PC-3 (cell line): ENCODE measurements at places on chromosomes 7 and 10. TPM values are rescaled to one million over a fixed set of nuclear protein-coding genes. Genes with fewer than 3 reads are reported as not detected.

Gene CLRN3
- total RNA-seq = not detected in 2 replicates

GRCh38 chr7:107708956-107709355 lies 35.0 kb upstream of the CBLL1 start:
- peak; percentile 22 for DNase-seq

DNA sequence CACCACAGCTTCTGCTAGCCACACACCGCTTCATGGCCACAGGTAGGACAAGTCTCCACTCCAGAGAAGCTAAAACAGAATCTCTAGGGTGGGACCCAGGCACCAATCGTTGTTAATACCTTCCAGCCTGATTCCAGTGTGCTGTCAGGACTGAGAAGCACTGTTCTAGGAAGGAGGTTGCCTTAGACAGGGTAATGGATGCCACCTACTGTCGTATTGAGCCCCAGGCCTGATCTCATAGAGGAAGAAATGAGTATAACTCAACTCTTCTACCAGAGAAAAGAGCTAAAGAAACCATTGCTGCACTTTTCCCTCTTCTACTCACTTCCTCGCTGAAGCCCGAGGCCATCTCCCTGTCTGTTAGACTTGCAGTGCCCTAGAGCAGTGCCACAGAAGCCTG lies 31.8 kb downstream of the CNNM1 start:
- no peak for DNase-seq

Gene RNF32
- total RNA-seq = 1.7 and 2.2 TPM in 2 replicates

DNA sequence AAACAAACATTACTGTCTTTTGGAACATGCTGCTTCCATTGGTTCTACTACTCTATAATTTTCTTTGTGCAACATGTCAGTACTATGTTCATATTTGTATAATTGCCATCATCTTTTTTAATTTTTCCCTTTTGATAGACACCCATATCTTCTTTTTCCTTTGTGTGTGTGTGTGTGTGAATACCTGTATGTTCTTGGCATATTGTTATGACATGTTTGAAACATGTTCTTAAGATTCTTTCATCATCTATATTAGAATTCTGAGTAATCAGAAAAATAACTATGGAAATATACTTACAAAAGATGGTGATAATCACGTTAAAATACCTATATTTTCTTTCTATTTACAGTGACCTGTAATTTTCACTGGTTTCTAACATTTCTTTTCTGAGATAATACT lies 3.5 kb upstream of the CDK6 start:
- no peak for DNase-seq

DNA sequence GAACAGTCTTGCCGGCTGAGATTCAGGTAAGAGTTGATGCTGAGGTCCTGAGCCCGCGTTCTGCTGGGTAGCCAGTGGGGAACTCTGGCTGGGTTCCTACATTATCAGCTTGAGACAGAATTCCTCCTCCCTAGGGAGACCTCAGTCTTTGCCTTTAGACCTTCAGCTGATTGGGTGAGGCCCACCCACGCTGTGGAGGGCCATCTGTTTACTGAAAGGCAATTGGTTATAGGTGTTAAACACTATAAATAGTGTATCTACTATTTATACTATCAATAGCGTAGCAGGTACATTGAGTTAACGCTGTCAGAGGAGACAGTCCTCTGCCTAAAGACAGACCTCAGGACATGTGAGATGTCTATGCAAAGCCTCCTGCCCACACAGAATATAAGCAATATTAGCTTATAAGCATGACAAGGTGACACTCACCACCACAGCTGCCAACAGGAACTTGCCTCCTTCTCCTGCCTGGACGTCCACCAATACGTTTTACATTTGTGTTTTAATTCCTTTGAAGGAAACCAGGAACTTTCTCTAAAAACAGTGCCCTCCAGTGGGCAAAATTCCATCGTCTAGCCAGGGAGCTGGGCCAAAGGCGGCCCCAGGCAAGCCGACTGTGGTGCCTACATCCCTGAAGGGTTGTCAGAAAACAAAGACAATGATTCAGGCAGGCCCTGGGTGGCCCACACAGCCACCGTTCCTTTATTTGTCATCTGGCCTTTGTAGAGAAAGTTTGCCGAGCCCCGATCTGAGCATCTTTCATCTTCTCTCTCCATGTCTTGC lies 58.8 kb downstream of the INSIG1 start:
- DNase-seq = peak; percentile 61

Gene CALU
- 169 and 205 TPM in 2 replicates for total RNA-seq

Gene PHYHIPL
- total RNA-seq = not detected in 2 replicates

GRCh38 chr7:64870656-64871055 lies 32.4 kb upstream of the ZNF273 start:
- DNase-seq = no peak

GRCh38 chr7:111872450-111873325 lies 310.4 kb upstream of the IMMP2L start:
- DNase-seq = no peak

Gene PKD2L1
- total RNA-seq = not detected in 2 replicates

GRCh38 chr10:110568055-110568735 lies 700 bp downstream of the SMC3 start:
- peak; percentile 7 for DNase-seq

DNA sequence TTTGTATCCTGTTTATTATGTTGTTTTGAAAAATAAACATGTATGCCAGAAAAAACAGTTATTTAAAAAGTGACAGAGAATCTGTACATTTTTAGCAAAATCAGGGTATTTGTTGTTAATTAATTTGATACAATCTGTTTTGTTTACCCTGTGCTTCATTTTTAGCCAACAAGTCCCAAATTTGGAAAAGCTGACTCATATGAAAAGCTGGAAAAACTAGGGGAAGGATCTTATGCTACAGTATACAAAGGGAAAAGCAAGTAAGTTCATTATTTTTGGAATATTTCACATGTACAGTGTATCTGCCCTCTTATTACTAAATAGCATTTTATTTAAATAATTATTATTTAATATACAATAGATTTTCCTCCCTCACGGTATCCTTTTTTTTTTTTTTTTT lies 151.4 kb downstream of the CDK14 start:
- no peak for DNase-seq

DNA sequence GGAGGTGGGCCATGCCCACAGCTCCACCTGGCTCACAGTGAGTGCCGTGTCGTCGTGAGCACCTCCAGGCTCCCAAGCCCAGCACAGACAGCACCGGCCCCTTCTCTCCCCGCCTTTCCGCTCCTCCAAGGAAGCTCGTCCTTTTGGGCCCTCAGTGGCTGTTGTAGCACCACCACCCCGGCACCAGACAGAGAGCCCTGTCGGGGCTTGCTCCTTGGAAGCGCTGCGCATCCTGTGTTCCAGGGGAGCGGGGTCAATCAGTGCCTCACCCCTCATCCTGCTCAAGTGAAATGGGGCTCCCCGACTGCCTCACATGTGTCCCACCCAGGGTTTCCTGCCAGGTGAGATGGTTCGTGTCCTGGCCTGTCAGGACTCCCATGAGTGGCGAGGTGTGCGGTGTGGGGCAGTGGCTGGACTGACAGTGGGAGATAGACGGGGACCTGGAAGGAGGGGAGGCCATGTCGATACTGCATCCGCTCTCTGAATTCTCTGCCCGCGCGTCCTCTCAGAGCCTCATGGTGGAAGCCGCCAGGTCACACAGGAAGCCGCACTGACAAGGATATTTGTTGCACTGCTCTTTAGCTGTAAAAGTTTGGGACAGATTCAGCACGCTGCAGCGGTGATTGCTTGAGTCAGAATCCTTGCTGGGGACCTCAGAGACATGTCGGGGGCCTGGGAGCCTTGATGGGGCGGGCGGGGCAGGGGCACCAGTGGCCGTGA lies 107.1 kb downstream of the INPP5A start:
- DNase-seq = no peak

DNA sequence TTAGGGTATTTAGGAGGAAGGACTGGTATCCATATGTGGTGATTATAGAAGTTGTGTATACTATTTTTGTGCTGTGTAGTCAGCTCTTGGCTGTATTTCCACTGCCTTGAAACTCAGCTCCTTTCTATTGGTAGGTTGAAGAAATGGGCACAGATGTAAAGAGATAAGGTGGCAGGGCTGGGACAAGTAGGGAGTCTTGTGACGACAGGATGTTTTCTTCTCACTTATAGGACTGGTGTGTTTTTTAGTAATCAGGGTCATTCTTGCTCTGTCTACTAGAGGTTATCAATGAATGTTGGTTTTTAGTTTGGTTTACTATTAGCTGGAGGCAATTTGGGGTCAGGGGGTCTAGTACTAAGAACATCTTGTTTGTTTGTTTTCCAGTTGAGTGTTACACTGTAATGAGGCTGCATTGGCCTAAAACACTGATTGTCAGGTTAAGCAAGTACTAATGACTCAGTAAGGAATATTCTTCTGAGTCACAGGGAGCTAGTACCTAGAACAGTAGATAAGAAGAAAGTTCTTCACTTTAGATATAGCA lies 11.8 kb downstream of the UBN2 start:
- DNase-seq = peak; percentile 80

Gene SAP25
- total RNA-seq = 0.22 and 0.52 TPM in 2 replicates

Gene OR6V1
- not detected in 2 replicates for total RNA-seq

GRCh38 chr10:69316313-69317059 lies 38.2 kb downstream of the HK1 start:
- DNase-seq = peak; percentile 71

Gene TMEM26
- 0.12 TPM in 1 of 2 replicates, not detected in the other for total RNA-seq

Gene NUTM2E
- 0.58 TPM in 1 of 2 replicates, not detected in the other for total RNA-seq

DNA sequence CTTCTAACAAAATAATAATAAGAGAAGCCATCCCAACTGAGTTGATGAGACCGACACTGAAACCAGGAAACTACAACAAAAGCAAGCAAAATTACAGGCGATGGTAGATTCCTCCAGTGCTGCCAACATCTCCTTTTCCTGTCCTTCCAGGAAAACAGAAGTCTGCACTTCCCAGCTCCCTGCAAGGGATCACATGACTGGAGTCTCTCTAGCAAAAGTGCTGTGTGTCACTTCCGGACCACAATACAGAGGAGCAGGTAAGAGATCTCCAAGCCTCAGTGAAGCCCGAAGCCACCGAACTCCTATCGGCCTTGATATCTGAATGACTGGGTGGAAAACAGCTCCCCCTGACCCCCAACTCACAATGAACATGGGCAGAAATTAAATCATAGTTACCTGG lies 63.2 kb downstream of the SMURF1 start:
- DNase-seq = no peak

GRCh38 chr7:120724955-120725354 lies 133.0 kb downstream of the TSPAN12 start:
- DNase-seq = no peak

DNA sequence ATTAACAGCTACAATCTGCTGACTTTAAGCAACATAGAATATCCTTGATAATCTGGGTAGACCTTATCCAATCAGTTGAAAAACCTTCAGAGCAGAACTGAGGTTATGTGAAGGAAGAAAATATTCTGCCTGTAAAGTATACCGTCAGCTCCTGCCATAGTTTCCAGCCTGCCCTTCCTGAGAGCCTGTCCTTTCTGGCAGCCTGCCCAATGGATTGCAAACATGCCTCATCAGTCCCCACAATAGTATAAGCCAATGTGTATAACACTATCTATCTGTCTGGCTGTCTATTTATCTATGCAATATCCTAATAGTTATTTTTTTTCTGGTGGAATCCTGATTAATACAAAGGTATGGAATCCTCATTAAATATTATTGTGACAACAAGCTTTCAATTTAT lies 489.2 kb upstream of the KCND2 start:
- peak; percentile 30 for DNase-seq

DNA sequence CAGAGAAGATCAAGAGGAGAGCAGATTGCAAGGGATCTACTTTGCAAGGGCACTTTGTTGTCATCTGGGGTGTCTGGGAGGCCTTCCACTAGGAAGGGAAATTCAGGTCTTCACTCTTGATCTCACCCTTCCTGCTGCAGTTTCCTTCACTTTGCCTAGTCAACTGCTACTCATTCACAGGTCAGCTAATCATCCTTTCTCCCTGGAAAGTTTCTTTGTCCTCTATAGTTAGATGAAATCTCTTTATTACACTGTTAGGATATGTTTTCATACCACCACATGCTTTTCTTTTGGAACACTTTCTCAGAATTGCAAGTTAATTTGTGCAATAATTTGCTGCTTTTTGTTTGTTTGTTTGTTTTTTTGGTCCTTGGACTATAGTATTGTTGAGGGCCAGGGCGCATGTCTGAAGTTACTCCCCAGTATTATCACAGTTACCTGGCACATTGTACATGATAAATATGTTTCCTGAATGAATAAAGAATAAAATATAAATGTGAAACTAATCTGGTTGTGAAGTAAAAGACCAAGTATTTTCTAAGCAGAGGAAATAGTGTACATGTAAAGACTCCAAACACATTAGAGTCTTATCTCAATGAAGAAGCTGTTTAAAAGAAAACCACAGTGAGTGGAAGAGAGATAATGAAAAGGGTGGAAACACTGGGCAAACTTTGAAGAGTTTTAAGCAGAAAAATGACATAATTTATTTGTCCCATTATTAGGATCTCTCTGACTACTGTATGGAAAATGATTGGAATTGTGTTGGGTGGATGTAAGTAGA lies 139.9 kb upstream of the DGKB start:
- DNase-seq = no peak

Gene ESYT2
- total RNA-seq = 76.1 and 78.0 TPM in 2 replicates

- DNase-seq = no peak
Measured at GRCh38 chr10:71465551-71466252, 69.0 kb downstream of the CDH23 start.

DNA sequence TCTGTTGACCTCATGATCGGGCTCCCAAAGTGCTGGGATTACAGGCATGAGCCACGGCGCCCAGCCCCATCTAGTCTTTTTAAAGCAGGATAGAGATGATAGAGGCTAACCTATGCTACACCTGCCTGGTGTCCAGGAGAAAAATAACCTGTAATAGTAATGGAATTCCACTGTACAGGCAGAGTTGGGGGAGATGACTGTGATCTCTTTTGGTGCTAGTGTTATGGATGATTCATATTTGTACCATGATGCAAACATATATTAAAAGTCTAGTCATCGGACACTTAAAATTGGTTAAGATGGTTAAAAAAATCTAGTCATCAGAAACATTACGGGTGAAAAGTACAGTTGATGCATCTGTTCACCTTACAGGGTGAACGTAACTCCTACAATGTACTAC lies 6.1 kb upstream of the SAR1A start:
- DNase-seq = peak; percentile 75

Gene TAS2R41
- total RNA-seq = not detected in 2 replicates

Gene NPY4R2
- not detected in 2 replicates for total RNA-seq

DNA sequence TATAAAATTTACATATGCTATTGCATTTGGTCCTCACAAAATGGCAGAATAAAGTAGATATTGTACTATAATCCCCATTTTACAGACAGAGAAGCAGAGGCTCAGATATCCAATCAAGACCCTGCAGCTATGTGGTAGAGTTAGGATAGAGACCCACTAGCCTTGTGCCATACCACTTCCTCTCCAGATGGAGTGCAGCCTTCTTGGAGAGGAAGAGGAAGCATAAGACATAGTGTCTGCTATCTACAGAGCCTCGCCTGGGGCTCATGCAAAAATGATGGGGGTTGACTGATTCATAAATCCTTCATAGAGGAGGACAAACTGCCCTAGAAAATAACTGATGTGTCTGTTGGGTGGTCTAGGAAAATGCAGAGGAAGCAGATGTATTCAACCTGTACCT lies 447.3 kb downstream of the KCNMA1 start:
- no peak for DNase-seq

- no peak for DNase-seq
Measured at GRCh38 chr7:39130857-39131526, 153.3 kb downstream of the POU6F2 start.

Gene PLAC9
- 0.81 and 2.0 TPM in 2 replicates for total RNA-seq

- DNase-seq = no peak
Measured at GRCh38 chr10:129718548-129719414, 245.3 kb downstream of the EBF3 start.

GRCh38 chr7:158247758-158248487 lies 339.7 kb downstream of the PTPRN2 start:
- DNase-seq = no peak

Gene MMRN2
- 1.9 and 6.7 TPM in 2 replicates for total RNA-seq

Gene TTYH3
- 25.0 and 41.4 TPM in 2 replicates for total RNA-seq

Gene TMEM196
- total RNA-seq = not detected in 2 replicates
